ENCODE measurements at places on chromosomes 3 and 15. TPM values are rescaled to one million over a fixed set of nuclear protein-coding genes. Genes with fewer than 3 reads are reported as not detected.

GRCh38 chr3:61858054-61858453 lies 296.7 kb downstream of the PTPRG start:
- no peaks in the 10 kb centered on the region for H3K27me3 ChIP-seq
- DNase-seq = no peak
- no peak overlapping the region for H3K27ac ChIP-seq
- H3K4me3 ChIP-seq = no peak overlapping the region

GRCh38 chr3:54663501-54664011 lies 264.3 kb downstream of the LRTM1 start:
- H3K27me3 ChIP-seq = no peaks in the 10 kb centered on the region
- H3K36me3 ChIP-seq = no peaks in the 10 kb centered on the region
- no peak for DNase-seq

GRCh38 chr15:85280203-85280602 lies 100.2 kb upstream of the AKAP13 start:
- H3K27ac ChIP-seq = no peak overlapping the region
- no peaks in the 10 kb centered on the region for H3K27me3 ChIP-seq
- no peaks in the 10 kb centered on the region for H3K4me1 ChIP-seq
- no peak overlapping the region for H3K4me3 ChIP-seq
- no peak for DNase-seq
- H3K36me3 ChIP-seq = no peaks in the 10 kb centered on the region

- H3K4me3 ChIP-seq = no peak overlapping the region
- no peaks in the 10 kb centered on the region for H3K27me3 ChIP-seq
- H3K27ac ChIP-seq = peak overlapping the region; percentile 65
- H3K36me3 ChIP-seq = no peaks in the 10 kb centered on the region
- DNase-seq = no peak
Observed at GRCh38 chr3:43423639-43424038, 137.3 kb downstream of the SNRK start.

ADGRG7 gene
- 0.12 TPM for total RNA-seq

Measured in pancreas (tissue), 10 donors.